ENCODE measurements at places on chromosomes 6 and 20.

GRCh38 chr6:119077643-119078375, 655 bp downstream of the FAM184A start:
- DNase-seq = no peak

DNA sequence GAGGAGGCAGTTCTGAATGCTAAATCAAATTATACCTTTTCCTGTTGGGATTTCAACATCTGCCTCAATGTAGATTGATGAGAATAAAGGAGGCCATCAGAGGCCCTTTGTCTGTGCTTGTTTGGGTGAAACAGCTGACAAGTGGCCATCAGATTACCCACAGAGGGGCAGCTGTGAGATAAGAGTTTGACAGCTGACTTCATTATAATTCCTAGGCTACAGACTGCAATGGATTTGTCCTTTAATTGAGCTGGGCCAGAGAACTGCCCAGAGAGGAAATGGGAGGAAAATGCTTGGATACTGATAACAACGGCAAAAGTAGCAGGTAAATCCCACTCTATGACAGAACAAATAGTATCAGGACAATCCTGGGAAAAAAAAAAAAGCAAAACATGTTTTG, 649.4 kb downstream of the HDGFL1 start:
- DNase-seq = no peak

GRCh38 chr20:35007413-35007812, 51.7 kb downstream of the MYH7B start:
- no peak for DNase-seq

DNA sequence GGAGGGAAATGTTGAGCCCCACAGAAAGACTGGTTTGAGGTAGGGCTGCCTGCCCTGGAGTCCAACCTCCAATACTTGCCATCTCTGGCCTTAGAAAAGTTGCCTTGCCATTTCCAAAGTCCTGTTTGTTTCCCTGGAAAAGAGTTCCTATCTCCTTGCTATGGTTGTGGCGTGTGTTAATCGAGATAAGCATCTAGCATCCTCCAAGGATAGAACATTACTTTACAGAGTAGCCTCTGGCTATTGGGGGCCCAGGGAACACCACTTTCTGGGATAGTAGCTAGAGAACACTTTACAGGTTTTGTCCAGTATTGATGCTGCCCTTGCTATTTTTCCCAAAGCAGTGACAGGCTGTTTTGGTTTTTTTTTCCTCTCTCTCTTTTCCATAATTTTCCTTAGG, 57.4 kb upstream of the SASH1 start:
- no peak for DNase-seq

DNA sequence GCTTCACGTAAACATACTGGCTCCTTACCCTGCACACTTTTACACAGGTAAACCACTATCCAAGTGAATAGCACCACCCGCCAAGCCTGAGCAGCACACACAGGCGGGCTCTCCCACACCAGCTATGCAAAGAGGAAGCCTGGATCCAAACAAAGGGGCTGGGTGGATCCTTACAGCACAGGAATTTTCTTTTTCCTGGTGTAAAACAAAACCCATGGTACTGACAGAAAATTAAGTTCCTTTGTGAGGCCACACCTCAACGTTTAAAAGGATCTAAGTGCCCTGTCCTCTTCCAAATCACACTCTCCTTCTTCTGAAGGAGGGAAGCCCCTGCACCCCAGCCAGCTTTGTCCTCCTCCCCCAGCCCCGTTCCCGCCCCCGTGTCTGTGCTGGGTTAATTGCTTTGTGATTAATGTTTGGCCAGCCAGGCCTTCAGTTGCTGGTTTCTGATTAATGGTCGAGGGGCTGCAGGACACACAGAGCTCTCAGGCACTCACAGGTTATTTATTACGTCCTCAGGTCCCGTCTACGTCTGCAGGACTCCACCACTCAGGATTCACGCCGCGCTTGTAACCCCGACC, 6.1 kb downstream of the DACT2 start:
- DNase-seq = no peak

GRCh38 chr6:164045082-164045481, 630.6 kb downstream of the QKI start:
- no peak for DNase-seq

DNA sequence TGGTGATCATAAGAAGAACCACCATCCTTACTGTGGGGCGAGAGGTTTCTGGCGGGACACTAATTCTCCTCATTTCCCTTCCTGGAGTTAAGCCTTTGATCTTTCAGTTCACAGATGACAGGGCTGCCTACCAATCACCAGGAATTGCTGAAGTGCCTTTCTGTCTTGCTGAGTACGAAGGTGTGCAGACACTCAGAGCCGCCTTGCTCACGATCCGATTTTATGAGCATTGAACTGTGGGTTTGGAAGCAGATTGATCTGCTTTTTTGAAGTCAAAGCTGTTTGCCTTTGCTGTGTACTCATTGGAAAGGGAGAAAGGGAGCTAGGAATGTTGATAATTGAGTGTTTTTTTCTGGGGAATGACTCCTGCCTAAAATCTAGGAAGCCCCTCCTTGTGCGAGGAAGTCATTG, 129.1 kb upstream of the SALL4 start:
- no peak for DNase-seq

DNA sequence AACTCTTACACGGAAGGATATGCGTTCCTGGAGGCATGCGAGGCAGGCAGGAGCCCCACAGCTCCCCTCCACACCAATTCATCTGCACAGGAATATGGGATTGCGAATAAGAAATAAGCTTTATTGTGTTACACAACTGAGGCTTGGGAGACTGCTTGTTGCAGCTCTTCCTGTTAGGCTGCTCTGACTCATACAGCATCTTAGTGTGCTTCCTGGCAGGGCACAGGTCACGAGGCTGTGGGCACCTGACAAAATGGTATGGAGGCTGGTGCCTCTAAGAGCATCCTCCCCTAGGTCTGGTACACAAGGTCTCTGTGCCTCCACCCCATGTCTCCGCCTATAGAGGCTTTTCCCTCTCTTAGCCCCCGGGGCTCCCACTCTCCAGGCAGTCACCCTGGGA, 6.8 kb downstream of the SLC22A3 start:
- DNase-seq = no peak

DNA sequence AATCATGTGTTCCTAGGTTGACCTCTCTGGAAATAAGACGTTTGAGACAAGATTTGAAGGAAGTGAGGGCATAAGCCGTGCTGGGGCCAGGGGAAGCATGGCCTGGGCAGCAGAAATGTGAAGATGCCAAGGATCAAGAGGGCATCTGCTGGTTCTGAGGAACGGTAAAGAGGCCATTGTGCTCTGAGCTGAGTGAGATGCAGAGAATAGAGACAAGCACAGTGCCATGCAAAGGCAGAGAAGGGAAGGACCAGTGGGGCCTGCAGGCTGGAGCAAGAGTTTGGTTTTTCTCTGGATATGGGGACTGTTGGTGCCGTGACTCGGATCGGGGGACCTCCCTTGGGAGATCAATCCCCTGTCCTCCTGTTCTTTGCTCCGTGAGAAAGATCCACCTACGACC, 50.8 kb downstream of the SMPDL3A start:
- no peak for DNase-seq

- DNase-seq = no peak
Measured at GRCh38 chr20:59602546-59603080, 1.7 kb upstream of the PHACTR3 start.

DNA sequence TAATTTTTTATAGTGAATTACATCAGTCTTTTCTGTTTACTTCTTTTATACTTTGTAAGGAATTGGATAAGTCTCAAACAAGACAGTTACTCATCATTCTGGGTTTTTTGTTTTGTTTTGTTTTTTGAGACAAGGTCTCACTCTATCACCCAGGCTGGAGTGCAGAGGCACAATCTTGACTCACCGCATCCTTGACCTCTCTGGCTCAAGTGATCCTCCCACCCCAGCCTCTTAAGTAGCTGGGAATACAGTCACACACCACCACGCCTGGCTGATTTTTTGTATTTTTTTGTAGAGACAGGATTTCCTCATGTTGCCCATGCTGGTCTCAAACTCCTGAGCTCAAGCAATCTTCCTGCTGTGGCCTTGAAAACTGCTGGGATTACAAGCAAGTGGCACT, 524.3 kb downstream of the EYS start:
- DNase-seq = no peak

DNA sequence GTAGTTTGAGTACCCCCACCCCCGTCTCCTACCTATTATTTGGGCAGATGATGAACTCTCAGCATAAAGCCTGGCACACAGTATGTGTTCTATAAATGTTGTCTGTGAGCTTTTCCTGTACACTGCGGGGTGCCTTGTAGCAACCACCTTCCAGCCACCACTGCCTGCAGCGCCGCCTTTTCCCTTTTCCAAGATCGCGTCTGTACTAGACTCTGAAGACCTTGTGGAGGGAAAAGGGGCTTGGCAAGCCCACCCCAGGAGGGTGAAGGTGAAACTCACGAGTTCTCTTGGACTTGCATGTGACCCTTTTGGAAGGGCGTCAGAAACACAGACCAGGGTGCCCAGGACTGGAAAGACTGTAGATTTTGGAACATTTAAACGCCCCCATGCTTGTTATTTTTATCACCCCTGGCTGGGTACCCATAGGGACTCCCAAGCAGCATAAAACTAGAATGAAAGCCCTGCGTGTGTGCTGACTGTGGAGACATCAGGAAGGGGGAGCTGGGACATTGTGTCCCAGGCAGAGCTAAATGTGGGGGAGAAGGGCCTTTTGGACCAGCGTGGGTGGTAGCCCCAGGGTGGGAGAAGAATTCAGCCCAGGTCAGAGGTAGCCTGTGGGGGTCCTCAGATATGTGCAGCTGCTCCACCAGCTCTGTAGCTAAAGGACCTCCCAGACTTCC, 8.3 kb downstream of the BAK1 start:
- DNase-seq = no peak

DNA sequence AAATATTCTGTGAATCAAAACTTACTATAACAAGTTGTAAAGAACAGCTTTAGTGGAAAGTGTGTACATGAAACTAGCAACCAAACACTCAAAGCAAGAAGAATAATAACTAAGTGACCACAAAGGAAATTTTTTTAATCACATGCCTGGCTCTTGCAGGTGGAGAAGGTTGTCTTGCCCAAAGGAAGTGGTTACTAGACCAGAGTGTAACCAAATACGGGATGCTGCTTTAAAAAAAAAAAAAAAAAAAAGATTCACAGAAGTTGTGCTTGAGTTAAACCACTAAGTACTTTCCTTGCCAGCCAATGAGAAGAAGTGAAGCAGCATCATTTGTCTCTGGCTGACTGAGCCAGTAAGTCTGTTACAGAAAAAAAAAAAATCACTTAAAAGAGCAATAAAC, 19.1 kb upstream of the HLA-DQB1 start:
- DNase-seq = no peak

GRCh38 chr6:51314965-51315364, 496.3 kb downstream of the TFAP2B start:
- DNase-seq = no peak

- DNase-seq = peak; percentile 46
Measured at GRCh38 chr6:125102891-125103290, 50.7 kb upstream of the TPD52L1 start.

DNA sequence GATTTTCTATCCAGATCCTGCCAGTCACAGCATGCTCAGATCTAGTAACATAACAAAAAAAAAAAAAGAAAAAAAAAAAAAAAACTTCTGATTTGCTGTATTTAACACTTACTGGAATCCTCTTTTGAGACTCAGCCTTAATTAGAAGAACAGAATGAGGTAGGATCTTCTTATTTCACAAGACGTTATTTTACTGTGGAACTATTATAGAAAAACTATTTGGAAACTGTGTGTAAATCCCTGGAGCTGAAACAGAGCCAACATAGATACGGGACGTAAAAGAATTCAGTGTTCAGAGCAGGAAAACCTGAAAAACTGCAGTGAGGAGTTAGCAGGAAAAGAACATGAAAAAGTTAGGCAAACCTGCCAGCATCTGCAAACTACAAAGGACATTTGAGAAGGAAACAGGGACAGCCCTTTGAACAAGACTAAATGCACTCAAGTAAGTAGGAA, 3.4 kb upstream of the ZNF217 start:
- DNase-seq = no peak

GRCh38 chr6:97215157-97215769, 67.8 kb downstream of the MMS22L start:
- peak; percentile 24 for DNase-seq

- DNase-seq = no peak
Measured at GRCh38 chr6:33192671-33193602, 670 bp upstream of the COL11A2 start.

DNA sequence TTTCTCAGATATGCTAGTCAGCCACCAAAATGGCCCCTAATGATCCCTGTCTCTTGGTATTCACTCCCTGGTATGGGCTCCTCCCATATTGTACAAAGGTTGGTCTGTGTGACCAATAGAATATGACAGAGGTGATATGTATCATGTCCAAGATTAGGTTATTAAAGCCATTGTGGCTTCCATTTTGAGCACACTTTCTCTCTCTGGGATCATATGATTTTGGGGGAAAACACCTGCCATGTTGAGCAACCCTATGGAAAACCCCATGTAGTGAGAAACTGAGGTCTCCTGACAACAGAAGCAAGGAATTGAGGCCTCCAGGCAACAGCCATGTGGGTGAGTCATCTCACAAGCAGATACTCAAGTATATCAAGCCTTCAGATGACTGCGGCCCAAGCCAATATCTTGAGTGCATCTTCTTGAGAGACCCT, 7.1 kb upstream of the ZNF318 start:
- no peak for DNase-seq

GRCh38 chr6:15260099-15260821, 14.4 kb downstream of the JARID2 start:
- peak; percentile 74 for DNase-seq

- no peak for DNase-seq
Measured at GRCh38 chr6:152993431-152993830, 9.1 kb downstream of the MTRF1L start.

DNA sequence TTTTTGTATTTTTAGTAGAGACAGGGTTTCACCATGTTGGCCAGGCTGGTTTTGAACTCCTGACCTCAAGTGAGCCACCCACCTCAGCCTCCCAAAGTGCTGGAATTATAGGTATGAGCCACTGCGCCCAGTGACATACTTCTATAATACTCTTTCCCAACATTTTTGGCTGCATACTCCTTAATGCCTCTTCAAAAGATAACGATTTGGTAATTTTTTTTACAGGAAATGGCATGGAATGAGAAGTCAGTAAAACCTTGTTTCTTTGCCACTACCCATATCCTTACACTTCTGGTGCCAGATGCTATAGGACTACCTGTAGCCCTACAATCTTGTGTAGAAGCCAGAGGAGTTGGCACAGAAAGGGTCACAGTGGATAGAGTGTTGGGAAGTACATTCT, 41.4 kb upstream of the SGK1 start:
- DNase-seq = no peak

GRCh38 chr20:21017528-21018085, 88.6 kb downstream of the LINC00237 start:
- no peak for DNase-seq

GRCh38 chr6:38198219-38198618, 378.7 kb downstream of the ZFAND3 start:
- DNase-seq = no peak

GRCh38 chr6:2436410-2437154, 191.2 kb upstream of the GMDS start:
- DNase-seq = no peak

- DNase-seq = no peak
Measured at GRCh38 chr6:25963426-25964123, 973 bp downstream of the TRIM38 start.

Measured in AG09319 (cell line).